NCI-H2107 (cell line): ENCODE measurements at places on chromosomes 12 and 14.

DNA sequence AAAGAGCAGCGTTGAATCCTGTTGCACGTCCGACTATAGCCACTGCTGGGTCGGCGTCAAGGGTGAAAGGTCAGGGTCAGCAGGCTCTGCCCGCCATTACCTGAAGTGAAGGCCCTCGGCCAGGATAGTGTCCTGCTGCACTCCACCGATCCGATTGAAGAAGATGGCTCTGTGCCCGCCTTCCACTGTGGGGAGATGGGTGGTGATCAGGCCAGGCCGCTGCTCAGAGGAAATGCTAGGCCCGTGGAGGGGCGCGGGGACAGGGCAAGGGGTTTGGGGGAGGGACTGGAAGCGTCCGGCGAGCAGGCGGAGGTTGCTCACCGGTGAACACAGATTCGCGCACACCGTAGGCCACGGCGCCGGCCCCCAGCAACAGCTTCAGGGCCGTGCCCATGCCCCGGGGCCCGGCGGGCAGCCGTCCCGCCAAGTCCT lies 352 bp downstream of the PHB2 start:
- DNase-seq = no peak

- DNase-seq = no peak
These were observed 87.2 kb downstream of the CEP83 start for GRCh38 chr12:94372461-94372860.

GRCh38 chr12:38144601-38145436 lies 171.8 kb upstream of the ALG10B start:
- DNase-seq = no peak

DNA sequence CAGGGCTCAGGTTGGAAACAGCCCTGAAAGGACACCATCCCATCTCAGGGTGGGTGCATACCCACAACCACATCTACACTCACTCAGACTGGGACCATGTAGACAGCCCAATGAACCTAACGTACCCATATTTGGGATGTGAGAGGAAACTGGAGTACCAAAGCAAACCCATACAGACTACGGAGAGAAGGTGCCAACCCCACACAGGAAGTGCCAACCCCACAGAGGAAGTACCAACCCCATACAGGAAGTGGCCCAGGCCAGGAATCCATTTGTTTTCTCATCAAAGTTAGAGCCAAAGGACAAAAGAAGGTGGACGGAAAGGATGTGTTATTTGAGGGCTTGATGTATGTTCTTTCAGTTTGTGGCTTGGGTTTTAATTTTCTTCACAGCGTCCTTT lies 19.5 kb upstream of the SPIC start:
- DNase-seq = no peak

- no peak for DNase-seq
These were observed 248.6 kb downstream of the ZFP36L1 start for GRCh38 chr14:68544081-68544892.

DNA sequence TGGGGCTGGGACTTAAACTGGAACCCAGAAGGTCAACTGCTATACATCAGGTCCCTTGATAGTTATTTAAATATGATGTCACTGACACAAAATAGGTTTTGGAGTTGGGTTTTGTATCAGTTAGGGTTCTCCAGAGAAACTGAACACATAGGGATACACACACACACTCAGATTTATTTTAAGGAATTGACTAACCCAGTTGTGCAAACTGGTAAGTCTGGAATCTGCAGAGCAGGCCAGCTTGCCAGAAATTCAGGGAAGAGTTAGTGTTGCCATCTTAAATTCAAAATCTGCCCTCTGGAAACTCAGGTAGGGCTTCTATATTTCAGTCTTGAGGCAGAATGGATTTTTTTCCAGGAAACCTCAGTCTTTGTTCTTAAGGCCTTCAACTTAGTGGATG lies 36.9 kb downstream of the MAPK1IP1L start:
- DNase-seq = no peak

DNA sequence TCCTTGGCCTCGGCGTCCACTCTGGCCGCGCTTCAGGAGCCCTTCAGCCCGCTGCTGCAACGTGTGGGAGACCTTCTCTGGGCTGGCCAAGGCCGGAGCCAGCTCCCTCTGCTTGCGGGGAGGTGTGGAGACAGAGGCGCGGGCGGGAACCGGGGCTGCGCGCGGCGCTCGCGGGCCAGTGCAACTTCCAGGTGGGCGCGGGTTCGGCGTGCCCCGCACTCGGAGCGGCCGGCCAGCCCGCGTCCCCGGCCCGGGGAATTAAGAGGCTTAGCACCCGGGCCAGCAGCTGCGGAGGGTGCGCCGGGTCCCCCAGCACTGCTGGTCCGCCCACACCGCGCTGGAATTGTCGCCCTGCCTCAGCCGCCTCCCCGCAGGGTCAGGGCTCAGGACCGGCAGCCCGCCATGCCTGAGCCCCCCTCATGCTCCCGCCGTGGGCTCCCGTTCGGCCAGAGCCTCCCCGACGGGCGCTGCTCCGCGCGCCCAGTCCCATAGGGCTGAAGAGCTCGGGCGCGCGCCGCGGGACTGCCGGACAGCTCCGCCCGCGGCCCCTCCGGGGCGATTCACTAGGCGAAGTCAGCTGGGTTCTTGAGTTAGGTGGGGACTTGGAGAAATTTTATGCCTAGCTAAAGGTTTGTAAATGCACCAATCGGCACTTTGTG lies 673.9 kb downstream of the SLC16A7 start:
- no peak for DNase-seq

DNA sequence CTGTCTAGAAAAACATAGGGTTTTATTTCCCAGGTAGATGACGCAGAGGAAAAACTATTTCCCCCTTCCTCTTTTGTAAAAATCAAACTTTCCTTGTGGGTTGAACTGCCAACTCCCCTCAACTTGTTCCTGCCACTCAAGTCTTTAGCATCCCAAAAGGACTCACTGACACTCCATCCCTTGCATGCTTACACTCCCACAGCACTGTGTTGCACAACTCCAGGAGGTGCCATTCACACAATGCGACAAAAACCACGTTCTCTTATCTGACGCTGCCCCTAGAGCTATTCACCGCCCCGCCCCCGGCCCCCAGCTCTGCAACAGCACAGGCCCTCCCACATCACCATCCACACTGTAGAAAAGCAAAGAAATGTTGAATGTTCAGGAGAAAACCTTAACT lies 16.9 kb upstream of the STON2 start:
- DNase-seq = no peak

DNA sequence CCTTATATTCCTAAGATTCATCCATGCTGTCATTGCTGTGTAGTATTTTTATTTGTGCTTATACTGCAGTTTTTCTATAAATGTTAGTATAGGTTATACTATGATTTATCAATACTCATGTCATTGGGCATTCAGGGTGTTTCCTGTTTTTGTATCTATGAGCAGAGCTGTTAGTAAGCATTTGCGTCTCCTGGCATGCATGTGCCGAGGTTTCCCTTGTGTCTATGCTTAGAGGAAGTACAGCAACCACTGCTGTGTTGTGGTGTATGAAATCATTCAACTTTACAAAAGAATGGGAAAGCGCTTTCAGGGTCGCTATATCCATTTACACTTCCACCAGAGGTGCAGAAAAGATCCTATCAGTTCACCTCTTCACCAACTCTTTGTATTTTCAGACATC lies 122.7 kb downstream of the RGS6 start:
- DNase-seq = no peak

GRCh38 chr12:79053394-79053793 lies 188.8 kb downstream of the SYT1 start:
- no peak for DNase-seq
